ENCODE measurements at places on chromosomes 2 and 18.

DNA sequence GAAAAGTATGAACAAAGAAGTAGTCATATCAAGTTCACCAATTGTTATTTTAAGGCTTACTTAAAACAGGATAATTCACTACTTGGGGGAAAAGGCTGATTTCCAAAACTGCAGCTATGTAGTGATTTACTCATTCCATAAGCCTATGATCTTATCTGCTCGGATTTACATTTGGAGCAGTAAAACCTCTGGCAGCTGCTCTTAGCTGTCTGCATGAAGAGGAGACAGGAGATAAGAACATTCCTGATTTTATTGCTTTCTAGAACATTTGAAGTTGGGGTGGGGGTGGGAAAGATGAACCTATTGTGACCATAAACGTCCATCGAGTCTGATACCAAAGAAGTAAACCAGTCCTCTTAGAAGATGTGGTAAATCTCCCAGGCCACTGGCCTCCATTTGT is 120.9 kb downstream of the MMADHC start:
- DNase-seq: no peak

DNA sequence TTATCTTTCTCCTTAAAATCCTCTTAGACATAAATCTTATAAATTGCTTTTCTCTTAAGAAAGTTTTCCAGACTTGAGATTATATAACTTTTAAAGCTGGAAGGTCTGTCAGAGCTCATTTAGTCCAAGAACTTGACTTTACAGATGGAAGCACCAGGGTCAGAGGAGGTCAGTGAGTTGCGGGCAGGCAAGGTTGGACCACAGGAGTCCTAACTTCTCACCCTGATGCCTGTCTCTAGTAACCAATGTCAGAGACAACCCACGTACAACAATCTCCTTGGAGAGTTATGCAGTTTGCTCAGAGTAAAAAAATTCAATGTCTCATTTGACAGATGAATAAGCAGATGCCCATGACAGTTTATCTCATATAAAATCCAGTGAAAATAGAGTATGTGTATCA is 203.9 kb downstream of the DLGAP1 start:
- DNase-seq: no peak

GRCh38 chr2:23456881-23457760 is 72.1 kb downstream of the KLHL29 start:
- DNase-seq: no peak

DNA sequence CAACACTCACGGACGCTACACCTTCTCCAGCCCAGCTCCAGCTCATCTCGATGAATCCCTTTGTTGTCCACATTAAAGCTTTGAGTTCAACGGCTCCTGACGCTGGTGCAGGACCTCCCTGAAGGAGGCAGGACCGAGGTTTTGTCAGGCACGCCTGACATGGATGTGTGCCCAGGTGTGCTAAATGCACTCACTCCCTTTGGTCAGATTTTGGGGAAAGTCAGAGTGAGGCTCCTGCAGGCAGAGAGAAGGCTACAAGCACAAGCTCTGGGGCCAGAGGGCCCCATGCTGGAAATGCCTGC is 78.6 kb downstream of the NDUFA10 start:
- no peak for DNase-seq

- peak; percentile 13 for DNase-seq
These were observed 101.7 kb downstream of the KLHL29 start for GRCh38 chr2:23486684-23487075.

DNA sequence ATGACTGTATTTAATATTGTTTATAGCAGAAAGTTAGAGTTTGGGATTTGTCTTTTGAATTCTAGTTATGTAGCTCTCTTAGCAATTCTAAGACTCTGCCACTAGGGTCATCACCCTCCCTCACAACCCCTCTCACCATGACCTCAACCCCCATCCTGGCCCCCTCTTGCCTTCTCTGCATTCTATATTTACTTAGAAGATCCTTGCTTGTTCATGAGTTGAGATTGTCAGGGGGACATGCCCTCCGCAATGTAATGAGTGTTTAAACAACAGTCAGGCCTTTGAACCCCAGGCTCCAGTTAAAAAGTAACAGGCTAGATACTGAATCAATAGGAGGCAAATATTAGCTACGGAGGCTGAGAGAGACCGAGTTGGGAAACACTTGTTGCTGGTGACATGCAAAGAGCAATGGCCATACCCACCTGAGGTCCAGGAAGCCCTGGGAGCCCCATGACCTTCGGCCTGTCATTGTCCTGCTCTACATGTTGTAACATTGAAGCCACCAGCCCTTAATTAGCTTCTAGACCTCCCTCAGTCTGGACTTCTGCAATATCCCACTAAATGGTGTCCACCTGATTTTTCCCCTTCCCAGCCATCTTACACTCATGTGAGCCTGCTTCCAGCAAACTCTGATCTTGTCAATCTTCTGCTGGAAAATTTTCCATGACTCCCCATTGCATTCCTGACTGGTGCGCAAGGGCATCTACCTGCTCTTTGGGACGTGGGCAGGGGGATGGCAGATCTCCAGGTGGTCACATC is 221.1 kb downstream of the ALPK2 start:
- no peak for DNase-seq

DNA sequence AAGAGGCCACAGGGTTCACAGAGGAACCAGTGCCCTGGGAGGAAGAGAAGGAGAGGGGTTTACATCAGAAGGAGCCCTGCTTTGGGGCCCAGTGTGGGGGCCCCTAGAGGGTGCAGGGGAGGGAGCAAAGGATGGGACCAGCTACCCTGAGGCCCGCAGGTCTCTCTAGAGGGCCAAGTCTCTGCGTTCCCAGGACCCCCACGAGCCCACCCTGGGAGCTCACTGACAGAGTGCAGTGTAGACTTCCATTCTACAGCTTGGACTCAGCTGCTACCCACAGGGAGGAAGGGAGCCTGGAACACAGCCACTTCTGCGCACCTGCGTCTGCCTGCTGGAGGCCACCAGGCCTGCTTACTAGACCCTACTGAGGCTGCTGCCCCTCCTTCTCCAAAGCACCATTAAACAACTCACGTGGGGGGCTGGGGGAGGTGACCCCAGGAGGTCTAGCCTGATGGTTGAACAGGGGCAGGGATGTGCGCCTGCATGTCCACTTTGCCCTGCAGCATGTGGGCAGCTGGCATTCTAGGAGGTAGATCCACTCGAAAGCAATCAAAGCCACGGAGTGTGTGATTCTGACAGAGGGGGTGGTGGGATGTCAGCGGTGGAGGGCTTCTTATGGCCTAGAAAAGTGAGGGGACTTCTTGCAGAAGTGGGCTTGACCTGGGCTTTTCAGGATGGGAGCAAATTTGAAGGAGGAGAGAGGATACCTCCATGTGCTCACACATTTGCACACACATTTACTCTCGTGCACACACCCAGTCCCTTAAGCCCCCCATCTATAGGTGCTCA is 90.2 kb downstream of the ZFP36L2 start:
- no peak for DNase-seq

GRCh38 chr2:80703532-80703931 is 399.0 kb upstream of the LRRTM1 start:
- DNase-seq: no peak

DNA sequence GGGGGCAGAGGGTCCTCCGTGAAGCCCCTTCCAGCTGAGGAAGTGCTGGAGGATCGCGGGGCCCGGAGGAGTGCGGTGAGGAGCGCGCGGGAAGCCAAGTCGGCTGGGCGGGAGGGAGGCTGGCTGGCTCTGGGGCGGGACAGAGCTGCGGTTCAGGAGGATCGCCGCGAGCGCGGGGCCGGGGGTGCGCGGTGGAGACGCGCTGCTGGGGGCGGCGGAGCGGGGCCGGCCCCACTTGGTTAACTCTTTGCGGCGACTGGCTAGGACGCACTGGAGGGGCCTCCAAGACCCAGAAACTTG is 464 bp downstream of the CYBRD1 start:
- DNase-seq: no peak

GRCh38 chr2:180953550-180953949 is 26.9 kb upstream of the UBE2E3 start:
- no peak for DNase-seq

GRCh38 chr2:70664525-70664924 is 103.5 kb downstream of the ADD2 start:
- DNase-seq: no peak

DNA sequence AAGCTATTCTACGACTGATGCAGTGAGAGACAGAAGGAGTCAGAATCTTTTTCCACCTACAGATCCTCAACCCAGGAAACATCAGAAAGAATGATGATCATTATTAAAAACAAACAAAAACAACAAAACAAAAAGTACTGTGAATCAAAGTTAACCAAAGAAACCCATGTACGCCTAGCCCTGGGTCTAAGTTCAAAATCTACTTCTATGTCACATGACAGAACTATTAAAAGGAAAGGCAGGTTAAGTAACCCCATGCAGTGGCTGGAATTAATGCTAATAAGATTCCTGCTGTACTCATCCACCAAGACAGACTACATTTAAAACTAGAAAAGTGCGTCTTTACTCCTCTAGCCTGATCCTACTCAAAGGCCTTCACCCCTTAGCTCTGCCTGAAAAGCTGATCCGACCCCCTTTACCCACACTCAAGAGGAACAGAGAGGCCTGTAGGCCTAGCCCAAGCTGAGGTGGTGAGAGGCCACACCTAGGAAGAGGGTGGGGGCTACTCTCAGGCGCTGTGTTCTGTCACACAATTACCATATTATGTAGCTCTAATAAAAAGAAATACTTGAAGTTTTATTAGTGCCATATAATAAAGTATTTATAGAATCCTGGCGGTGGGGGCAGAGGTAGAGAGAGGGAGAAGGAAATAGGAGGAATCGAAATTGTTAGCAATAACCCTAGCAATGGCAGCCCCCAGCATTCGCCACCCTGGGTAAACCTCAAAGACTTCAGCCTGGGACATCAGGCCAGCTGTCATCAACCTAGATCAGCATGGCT is 37.1 kb downstream of the NHEJ1 start:
- no peak for DNase-seq

DNA sequence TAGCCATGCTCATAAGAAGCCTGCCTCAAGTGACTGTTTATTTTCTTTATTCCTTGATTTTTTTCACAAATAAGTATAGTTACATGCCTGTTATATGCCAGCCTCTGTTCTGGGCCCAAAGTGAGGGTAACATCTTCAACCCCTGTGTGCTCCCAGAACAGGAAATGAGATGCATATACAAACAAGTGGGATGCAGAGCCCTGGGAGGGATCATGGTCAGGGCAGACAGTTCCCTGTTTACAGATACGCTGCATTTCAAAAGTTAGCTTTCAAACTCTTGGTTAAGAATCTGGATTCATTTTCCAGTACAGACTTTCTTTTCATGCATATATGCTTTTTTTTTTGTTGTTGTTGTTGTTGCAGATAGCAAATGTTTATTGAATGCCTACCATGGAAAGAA is 24.4 kb downstream of the GPR39 start:
- no peak for DNase-seq

DNA sequence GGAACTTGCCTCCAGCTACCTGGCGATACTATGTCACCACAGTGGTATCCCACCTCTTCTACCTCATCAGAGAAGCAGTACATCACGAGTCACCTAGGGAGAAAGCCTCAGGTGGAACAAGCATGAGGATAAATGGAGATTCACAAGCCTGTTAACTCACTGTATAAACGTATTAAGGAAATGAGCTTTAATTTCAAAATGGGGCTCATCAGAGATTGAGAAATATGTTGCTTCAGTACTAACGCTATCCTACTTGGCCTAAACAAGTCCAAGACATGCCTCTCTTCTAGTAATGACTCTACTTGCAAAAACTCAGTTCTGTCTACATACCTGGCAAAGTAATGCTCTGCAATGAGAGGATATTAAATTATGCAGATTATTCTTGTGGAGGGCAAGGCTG is 4.3 kb downstream of the SLC39A6 start:
- DNase-seq: no peak

- DNase-seq: no peak
These were observed 6.0 kb downstream of the TXNL1 start for GRCh38 chr18:56632070-56633022.

DNA sequence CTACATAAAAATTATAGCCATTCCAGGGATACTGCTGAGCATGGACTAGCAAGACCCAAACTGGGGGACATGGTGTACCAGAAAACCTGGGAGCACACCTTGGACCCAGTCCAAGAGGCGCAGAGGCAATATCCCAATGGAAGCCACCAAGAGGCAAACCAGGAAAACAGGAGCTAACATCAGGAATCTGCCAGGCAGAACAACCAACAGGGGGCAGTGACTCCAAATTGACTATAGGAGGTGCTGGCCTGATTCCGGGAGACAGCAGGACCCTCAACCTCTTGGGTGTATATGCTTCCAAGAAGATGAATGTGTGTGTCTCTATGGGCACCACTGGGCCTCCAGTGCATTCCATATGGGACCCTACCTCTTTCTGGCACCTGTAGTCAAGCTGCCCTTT is 172.7 kb upstream of the ARL4C start:
- no peak for DNase-seq

GRCh38 chr2:4140281-4140970 is 437.1 kb downstream of the DCDC2C start:
- no peak for DNase-seq

DNA sequence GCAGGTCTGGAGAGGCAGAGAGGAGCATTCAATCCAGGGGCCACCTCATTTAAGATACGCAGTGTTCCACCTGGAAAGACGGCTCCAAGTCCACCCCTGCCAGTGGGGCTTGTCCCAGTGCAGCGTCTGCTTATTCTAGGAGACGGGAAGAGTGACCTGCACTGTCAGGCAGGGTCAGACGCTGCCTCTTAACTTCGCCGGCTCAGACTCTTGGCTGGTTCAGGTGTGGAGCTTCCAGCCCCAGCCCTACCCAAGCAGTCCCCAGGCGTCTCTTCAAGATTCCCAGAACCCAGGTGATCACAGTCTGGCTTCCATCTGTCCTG is 208.5 kb downstream of the TFCP2L1 start:
- no peak for DNase-seq

DNA sequence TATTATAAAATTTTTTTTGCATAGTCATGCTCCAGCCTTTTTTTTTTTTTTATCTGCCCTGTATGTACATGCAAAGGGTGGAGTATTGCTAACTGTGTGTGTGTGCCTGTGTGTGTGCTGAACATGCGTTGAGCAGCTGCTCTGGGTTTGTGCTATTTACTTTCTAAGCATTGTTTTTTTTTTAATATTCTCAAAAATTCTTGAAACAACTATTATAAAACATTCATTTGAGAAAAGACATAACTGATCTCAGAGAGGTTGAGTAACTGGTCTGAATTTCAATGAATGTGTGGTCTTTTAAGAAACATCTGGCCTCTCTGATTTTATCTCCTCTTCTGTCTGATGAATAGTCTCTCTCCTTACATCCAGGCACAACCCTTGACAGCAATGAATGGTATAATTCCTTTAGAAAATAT is 366.0 kb upstream of the SLC14A2 start:
- no peak for DNase-seq

GRCh38 chr2:101018934-101019333 is 16.8 kb downstream of the RPL31 start:
- DNase-seq: no peak

- no peak for DNase-seq
These were observed 118.4 kb downstream of the LNPK start for GRCh38 chr2:175883586-175884194.

DNA sequence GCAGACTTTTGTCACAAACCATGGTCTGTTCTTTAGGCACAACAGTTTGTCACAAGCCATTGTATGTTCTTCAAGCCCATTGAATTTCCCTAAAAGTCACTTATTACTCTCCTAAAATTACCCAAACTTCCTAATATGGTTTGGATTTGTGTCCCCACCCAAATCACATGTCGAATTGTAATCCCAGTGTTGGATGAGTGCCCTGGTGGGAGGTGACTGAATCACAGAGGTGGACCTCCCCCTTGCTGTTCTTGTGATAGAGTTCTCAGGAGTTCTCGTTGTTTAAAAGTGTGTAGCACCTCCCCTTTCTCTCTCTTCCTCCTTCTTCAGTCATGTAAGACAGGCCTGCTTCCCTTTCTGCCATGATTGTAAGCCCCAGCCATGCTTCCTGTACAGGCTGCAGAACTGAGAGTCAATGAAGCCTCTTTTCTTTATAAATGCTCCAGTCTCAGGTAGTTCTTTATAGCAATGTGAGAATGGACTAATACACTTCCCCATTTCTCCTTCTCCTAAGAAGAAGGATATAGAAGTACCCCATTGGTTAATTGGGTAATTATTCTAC is 11.2 kb upstream of the GYPC start:
- no peak for DNase-seq

Data from H4 (cell line).